ENCODE measurements at places on chromosomes 13 and 19.

DNA sequence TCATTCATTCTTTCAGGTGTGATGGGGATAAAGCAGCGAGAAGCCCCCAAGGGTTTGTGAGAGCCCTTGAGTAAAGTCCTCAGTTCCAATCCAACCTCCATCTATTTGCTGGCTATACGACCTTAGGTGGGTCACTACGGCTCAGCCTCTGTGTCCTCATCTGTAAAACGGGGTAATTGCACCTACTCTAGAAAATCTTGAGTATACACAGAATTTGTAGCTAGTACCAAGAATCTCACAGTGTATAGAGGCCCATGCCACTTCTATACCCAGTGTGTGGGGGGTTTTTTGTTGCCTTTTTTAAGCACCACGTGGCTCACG lies 406 bp upstream of the DNMT1 start:
- no peak for DNase-seq

DNA sequence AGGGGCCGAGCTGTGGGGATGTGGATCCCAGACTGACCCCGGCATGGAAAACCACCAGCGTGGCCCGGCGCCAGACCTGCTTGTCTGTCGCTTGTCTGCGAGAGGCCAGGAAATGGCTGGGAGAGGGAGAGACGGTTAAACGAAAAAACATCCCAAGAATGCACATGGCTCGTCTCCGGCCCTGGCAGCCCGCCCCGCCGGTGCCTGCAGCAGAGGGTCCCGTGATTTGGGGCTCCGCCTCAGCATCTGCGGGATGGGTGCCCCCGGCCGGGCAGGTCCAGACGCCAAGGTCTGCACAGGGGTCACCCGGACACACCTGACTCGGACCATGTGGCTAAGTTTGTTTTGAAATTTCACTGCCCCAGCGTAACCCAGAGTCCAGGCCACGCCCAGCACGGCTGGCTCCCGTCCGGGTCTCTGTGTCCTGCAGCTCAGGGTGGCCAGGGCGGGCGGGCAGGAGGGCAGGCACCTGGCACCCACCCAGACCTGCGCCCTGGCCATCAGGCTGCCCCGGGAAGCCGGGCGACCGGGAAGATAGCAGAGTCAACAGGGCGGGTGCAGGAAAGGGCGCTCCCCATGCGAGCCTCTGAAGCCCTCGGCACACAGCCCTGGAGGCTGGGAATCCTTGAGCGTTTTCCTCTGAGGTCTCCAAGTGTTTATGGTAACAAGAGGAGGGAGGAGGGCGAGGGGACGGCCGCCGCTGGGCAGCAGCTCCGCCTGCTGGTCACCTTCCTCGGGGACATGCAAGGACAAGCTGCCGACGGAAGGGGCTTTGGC lies 103.2 kb downstream of the GADD45B start:
- peak; percentile 75 for DNase-seq

DNA sequence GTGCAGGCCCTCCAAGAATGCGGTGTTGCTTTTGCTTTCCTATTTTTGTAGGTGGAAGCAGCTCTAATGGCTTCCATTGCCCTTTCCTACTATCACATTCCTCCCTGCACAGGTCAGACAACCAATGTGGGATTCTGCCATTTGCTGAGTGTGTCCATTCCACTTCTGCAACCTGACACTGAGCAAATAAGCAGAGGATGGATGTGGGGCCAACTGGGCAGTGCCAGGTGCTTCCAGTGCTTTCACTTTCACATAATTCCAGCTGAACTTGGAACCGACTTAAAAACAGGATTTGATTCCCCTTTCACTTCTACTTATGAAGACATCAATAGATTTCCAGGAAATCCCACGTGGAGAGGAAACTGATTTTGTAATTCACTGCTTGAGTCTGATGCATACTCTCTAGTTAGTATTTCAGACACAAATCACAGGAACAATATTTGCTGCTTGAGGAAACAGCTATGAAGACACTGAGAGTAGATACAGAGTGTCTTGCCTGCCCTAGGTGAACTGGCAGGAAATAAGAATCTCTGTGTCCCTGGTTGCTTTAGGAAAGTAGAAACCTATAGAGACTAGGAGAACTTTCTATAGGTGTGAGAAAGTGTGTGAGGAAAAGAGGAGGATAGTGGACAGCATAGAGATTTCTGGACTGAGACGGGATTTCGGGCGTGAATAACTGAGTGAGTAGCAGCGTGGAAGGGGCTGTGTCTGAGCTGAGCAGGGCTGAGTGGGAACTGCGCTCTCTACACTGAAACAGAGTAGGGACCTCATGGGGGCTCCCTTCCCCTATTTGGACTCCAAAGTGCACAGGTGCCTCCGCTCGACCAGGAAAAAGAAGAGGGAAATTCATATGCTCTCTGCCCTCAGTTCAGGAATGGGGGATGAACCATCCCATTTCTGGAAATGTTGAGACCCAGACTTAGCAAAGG lies 22.5 kb downstream of the LGALS16 start:
- no peak for DNase-seq

DNA sequence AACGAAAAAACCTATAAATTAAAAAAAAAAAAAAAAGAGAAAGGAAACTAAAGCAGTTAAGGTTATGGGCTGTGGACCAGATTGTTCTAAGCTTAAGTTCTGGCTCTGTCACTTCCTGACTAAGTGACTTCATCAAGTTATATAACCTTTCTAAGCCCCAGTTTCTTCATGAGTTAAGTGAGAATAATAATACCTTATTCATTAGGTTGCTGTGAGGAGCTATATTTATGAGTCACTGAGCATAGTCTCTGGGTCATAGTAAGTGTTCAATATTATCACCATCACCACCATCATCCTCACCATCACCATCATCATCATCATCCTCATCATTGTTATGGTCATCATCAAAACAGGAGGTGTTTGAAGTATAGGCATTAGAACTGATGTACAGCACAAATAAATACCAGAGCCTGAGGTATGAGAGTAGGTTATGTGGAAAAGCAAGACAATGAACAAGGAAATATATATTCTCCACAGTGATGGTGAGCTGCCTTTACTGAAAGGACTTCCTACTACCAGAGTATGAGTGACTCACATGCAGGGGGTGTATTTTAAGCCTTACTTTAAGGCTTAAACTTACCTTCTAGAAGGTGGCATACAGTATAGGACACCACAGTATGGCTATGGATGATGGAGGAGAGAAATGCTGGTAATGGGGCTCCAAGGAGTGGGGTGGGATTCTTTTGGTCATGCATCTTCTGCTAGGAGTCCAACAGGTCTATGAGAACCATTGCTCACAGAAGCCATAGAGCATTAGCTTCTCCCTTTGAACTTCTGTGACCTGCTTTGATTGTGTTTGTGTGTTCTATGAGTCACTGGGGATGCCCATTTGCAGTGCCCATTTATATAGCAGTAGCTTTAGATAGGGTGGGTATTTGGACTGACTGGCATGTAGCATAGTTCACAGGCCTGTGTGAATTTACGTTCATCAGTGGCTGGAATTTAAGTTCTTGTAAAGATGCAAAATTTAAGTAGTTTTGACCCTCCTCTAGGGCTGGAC lies 104.4 kb downstream of the KLF5 start:
- no peak for DNase-seq

DNA sequence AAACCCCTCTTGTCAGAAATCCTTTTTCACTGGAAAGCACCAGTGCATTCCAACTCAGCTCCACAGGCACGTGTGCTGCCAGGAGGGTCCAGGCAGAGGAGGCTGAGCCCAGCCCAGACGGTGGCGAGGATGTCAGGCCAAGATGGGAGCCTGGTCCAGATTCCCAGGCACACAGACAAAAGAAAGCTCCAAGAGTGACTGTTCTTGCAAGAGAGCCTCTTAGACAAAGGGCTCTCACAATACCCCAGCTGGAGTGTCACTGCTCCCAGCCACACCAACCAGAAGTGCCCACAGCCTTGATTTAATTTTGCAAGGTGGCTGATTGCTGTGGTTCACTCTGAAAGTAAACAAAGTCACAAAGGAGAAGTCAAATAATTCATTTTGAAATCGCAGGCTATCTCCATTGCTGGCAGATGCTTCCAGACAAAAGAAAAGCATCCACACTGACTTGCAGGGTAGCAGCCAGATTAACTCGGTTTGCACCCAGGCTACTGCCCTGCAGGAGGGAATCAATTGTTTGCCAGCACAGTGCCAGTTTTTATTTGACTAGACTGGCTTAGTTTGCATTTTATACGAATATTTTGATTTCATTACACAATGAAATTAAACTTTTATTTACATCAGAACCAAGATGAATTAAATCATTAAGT lies 95.1 kb downstream of the RAB20 start:
- no peak for DNase-seq

- DNase-seq, result no peak
These were observed 141.2 kb upstream of the KLHL1 start for GRCh38 chr13:70249332-70250064.

- peak; percentile 73 for DNase-seq
These were observed 19.0 kb upstream of the GPI start for GRCh38 chr19:34345947-34346351.

- DNase-seq, result no peak
These were observed 965.0 kb upstream of the SPRY2 start for GRCh38 chr13:81305928-81306327.

DNA sequence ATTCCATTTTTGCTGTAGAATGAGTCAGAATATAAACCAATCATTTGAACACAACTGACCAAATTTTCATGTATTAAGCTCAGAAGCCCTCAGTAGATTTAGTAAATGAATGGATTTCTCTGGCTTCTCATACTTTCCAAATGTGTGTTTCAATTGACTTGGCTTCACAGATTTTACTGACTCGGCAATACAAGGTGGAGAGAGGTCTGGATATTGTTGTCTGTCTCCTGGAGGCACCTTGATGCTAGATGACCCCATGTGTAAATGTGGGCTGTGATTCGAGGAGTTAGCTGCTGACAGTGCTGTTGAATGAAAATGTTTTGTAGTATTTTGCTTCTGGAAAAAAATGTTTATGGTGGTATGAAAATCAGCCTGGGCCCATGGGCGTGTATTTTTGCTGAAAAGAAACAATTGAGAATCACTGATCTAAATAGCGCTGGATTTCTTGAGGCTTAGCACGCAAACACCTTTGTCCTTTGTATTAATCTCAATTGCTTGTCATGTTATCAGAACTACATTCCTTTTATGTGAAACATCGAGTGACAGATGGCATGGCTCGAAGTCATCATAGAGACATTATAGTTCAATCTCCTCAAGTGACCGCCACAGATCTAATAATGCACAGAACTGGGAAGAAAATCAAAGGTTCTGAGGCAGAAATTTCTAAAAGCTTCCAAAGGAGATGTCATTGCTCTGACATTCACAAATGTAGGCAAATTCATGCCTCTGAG lies 41.2 kb upstream of the UBAC2 start:
- no peak for DNase-seq

DNA sequence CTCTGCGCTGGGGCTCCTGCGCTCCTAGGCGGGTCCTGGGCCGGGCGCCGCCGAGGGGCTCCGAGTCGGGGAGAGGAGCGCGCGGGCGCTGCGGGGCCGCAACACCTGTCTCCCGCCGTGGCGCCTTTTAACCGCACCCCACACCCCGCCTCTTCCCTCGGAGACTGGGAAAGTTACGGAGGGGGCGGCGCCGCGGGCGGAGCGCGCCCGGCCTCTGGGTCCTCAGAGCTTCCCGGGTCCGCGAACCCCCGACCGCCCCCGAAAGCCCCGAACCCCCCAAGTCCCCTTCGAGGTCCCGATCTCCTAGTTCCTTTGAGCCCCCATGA lies at the start of gene GJB2:
Gene GJB2, minus strand, starts transcription at position 103 of the 326 bp plus-strand sequence. CDS start 3,357 bp downstream, outside the sequence.
- peak; percentile 17 for DNase-seq

DNA sequence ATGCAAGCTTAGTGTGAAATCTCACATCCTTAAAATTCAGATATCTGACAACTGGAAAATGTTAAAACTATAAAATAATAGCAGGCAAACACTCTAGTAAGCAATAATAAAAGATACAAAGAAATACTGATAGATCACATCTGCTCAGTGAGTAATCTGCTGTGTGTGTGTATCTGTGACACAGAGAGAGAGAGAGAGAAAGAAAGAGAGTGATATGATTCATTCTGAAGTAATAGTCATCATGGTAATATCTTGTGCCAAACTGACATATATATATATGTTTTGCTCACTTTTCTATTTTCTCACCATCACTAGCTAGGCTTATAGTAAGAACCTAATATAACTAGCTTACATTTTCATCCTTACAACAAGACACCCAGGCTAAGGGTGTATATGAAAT lies 288.0 kb upstream of the SLITRK6 start:
- DNase-seq, result no peak

GRCh38 chr19:54462655-54463530 lies 685 bp downstream of the LENG9 start:
- DNase-seq, result peak; percentile 72

DNA sequence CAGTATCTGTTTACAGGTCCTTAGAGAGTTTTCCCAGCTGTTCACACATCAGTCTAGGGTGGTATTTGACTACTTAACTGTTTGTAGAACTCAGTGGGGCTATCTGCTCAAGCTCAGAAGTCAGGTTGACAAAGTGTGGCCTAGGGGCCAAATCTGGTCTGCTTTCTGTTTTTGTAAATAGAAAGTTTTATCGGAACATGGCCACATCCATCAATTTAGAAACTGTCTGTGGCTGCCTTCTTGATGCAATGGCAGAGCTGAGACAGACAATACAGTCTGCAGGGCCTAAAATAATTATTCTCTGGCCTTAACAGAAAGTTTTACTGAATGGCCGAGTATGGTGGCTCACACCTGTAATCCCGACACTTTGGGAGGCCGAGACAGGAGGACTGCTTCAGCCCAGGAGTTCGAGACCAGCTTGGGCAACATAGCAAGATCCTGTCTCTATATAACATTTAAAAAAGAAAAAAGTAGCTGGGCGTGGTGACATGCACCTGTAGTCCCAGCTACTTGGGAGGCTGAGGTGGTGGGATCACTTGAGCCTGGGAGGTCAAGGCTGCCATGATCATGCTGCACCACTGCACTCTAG lies 2.4 kb downstream of the SMG9 start:
- no peak for DNase-seq

DNA sequence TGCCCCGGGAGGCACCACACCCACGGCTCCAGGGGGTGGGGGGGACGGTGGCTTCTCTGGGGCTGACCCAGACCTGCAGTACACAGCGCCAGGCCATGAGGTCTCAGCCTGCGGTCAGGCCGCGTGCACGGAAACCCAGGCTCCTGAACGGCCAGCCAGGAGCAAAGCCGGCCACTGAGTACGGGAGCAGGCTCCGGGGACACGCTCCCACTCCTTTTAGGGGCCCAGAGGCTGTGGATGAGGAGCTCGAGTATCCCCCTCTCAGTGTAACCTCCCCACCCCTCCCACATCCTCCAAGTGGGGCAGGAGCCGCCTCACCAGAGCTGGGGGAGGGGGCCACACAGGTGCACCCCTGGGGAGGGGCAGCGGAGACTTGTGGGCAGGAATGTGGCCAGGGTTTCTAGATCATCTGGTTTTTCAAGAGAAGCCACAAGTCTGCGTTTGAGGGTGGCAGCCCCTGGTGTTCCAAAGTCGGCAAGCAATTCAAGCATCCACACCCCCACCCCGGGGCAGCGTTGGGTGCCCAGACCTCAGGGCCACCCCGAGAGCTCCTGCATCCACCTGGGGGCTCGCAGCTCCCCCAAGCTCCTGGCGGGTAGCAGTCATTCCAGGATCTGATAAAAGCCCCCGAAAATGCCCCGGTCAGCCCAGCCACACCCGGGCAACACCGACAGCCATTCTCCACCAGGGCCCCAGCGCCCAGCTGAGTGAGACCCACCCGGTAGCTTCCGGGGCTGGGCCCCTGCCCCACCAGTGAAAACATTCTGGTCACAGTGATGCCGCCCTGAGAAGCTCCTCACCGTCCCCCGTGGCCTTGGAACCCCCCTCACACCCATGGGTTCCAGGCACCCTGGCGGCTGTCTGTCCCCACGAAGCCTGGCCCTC lies 6.1 kb downstream of the SBNO2 start:
- DNase-seq, result no peak

Data from CD4-positive, alpha-beta T cell treated with Interleukin-10 for 1 hour (primary cell).